ENCODE measurements at places on chromosomes 7 and 10.
A peak's percentile ranks its signal among the peaks of the same experiment; 100 is the strongest.

DNA sequence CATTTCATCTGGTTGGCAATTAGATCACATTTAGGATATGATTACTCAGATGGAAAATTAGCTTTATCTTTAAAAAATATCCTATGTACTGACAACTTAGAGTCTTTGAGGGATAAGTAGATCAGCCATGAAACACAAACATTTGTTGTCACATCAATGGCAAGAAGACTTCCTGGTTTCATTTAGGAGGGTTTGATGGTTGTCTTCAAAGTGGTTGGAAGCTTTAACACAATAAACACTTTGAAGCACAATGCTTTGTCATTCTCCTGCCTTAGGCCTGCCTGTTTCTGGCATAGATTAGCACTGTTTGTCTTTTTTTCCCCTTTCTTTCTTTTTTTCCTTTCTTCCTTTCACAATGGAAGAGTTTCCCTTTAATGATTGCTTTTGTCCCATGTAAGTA, 20.5 kb downstream of the INHBA start:
- DNase-seq: no peak

DNA sequence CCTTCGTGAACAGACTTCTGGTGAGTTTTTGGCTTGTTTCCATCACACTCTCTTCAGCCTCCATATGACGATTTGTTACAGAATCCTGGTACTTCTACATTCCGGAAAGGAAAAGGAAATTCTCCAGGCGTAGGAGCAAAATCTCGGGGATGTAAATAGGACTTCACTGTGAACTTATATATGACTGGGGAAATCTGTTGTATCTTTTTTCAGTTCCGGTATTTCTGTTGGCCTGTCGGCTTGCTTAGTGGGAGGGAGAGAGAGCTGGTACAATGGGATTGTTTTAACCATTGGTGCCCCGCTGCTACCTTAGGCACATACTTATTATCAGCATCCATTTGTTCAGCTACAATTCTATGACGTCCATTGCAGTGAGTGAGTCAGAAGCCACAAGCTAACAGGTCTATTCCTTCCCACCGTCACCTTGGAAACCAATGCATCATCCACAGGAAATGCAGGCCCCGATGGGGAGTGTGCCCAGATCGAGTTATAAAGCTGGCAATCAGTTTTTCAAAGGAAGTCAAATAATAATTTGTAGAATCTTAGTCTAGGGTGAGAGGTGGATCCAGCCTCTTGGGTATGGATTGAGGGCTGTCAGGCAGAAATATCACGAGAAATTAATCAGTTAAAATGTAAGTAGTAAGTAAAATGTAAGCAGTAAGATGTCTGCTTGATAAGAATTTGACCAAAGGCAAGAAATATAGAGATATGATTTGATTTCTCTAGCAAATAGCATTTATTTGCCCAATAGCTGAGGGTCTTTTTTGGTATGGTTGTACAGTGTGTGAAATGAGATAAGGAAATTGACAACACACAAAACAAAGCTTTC, 92.0 kb upstream of the MKLN1 start:
- peak; percentile 44 for DNase-seq

DNA sequence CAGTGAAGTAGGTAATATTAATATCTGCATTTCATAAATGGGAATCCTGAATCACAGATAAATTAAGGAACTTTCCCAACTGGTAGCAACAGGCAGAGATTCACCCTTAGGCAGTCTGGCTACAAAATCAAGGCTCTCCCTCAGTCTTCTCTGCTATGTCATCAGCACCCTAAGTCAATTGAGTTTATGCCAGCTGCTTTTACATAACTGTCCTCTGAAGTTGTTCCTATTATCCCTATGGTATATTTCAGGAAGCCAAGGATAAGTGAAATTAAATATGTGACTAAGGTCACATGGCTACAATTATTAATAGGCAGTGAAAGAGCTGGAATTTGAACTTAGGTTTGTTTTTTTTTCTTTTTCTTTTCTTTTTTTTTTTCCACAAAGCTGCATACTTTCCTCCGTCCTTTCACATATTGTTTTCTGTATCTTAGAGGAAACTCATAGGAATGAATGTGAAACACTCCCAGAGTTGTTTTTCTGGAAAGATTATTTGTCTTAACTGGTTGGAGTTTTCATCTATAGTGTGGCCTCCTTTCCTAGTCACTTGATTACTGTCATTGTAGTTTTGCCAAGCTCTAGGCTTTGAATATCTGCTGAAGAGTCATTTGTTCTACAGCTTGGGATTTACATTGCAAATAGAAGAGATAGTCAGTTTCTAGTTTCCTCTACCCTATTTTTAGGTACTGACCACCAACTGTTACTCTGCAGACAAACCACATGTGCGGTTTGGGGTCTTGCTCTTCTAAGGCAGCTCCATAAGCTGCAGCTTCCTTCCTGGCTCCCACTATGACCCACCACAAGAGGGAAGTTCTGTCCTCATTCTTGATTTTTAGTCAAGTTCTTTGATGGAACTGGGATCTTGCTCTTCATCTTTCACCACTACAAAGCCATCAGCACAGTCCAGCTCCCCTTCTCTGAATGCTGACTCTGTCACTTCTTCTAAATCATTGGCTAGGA, 338.0 kb upstream of the KIAA1217 start:
- peak; percentile 6 for DNase-seq

DNA sequence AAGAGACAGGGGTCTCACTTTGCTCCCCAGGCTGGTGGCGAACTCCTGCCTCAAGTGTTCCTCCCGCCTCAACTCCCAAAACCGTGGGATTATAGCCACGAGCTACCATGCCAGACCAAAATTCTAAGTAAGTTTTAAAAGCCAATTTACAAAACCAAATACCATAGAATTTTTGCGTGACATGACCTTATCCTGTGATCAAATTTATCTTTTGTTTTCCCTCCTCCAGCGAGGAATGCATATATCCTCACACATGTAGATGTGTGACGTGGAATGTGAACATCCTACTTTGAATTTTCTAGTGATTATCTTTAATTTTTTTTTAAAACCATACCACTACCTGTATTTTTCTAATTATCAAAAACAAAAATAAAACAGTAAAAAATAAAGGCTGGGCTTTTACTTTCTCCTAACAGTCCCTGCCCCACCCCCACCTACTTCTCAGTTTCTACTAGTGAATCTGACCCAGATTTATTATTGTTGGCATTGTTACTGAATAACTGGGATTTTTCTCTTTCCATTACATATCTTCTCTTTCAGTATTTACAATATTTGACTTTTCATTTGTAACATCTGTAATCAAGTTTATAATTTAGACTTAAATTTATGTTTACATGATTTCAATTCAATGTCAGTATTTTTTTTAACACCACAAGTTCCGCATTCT, 26.0 kb downstream of the CYTH3 start:
- DNase-seq: no peak

- peak; percentile 81 for DNase-seq
These were observed 52.3 kb upstream of the DGKI start for GRCh38 chr7:137898839-137899721.

DNA sequence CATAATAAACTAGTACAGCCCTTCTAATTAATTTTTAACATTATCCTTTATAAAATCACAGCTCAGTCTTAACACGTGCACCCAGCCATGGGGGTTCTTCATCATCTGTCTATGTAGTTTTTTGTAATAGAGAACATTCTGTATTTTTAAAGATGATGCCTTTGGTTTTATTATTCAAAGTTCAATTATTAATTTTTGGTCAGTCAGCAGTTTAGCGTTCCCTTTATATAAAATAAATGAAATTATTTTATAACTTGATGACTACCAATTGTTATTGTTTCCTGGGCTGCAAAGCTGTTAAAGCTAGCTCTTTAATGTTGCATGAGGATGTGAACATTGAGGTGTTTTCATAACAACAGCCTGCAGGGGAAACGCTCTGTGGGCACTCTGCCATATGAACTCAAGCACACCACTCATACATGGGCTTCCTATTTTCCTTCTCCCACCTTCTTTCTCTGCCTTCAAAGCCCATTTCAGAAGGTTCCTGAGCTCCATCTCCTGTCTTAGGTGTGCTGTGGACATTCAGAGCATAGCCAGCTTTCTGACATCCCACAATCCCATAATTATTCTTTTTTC, 172.0 kb upstream of the YAE1 start:
- no peak for DNase-seq

- DNase-seq: no peak
These were observed 17.5 kb downstream of the ADRB1 start for GRCh38 chr10:114061148-114061547.

- DNase-seq: no peak
These were observed 19.1 kb downstream of the RNF133 start for GRCh38 chr7:122679813-122680212.

DNA sequence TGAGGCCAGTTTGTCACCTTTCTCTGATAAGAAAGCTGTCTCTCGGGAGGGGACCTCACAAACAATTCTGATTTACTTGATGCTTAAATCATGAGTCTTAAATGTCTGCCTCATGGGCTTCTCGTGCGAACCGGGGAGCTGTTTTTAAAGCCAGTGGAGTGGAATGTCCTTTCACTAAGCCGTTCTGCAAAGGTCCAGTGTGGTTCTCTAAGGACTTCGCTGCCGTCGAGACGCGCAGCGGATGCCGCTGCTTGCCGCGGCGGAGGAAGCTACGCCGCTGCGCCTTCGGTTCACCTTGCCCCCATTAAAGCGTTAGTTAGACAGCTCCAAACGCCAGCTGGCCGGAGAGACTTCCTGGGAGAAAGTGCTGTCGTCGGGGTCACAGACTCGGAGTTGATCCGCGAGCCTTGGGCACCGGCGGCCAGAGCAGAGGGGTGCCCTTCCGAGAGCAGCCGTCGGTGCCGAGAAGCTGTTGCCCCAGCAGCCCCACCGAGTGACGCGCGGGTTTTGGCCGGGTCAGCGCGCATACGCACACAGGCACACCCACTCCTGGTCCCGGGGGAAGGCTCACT, 1.3 kb upstream of the HMX3 start:
- DNase-seq: no peak

GRCh38 chr7:35257251-35258124, 3.6 kb upstream of the TBX20 start:
- no peak for DNase-seq

DNA sequence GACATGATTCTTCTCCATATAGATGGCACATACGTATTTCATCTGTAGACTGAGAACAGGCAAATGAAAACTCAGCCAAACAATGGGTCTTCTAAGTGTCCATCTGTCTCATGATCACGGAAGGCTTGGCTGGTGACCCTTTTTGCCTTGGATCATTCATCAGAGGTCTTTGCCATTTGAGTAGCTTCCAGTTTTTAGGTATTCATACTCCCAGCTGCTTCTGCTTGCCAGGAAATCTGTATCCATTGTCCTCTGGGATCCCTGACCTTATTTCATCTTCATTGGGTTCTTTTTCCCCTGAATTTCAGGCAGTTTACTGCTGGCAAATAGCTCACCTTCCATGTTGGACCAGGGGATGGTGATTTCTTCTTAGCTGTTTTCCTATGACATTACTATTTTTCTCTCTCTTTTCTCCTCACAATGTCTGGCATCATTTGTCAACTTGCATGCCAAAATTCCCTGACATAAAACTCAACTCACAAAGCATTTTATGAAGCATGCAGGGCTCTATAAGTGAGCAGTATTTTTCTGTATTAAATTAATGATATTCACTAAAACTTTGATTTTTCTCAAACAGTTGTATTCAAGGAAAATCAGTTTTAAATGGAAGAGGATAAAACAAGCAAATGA, 241.2 kb downstream of the DNAJB9 start:
- DNase-seq: no peak

DNA sequence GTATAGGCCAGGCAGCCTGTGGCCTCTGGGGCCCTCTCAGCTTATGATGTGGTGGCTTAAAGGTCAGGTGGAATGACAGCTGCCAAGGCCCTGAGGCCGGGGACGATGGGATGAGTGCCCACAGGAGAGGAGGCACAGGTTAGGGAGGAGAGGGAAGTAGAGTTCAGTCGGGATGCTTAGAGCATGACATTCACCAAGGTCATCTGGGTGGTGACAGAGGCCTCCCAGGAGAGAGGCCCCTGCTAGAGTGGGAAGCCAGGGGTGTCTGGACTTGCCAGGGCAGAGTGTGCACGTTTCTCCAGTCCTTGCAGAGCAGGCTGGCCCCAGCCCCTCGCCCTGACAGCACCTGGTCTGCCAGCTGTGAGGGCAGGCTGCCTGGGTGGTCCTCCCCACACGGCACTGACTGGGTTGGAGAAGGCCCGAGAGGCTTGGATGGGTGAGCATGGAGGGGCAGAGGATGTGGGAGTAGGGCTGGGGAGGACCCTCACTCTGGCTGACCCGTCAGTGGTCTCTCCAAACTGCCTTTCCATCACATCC, 1.5 kb downstream of the CALHM1 start:
- DNase-seq: no peak

- no peak for DNase-seq
These were observed 165.9 kb upstream of the PLXNA4 start for GRCh38 chr7:132742189-132742612.

DNA sequence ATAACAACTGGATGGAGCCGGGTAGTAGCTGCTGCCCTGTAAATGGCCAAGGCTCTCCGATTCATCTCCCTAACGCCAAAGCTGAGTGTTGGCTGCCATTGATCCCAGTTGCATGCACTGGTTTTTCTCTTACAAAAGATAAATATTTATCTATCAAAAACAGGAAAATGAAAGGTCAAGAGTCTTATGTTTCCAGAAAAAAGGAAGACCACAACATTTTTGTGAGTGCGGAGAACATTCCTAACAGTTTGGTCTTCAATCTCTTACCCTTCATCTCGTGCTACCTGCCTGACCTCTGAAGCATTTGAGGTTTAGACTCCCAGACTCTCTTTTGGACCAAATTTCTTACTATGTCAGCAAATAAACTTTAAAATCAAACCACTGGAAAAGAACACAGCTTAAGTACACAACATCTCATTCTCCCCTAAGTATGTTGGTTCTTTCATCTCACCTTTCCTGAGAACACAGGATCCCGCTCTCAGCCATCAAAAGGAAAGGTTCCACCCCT, 61.6 kb downstream of the SORBS1 start:
- DNase-seq: no peak

DNA sequence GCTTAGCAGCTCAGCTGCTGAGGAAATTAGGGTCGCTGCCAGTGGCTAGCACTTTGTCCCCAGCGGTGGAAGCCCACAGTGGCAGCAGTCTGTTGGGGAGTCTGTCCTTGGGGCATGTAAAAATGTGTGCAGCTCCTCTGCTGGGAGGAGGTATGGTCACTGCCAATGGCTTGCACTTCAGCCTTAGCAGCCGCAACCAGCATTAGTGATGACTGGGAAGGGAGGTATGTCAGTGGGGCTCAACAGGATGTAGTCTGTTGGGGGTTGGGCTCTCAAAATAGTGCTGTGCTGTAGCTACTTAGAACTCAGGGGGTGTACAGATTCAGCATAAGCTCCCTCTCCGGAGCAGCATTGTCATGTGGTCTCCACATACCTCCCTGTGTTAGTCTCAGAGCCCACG, 189.9 kb downstream of the ZEB1 start:
- DNase-seq: no peak

DNA sequence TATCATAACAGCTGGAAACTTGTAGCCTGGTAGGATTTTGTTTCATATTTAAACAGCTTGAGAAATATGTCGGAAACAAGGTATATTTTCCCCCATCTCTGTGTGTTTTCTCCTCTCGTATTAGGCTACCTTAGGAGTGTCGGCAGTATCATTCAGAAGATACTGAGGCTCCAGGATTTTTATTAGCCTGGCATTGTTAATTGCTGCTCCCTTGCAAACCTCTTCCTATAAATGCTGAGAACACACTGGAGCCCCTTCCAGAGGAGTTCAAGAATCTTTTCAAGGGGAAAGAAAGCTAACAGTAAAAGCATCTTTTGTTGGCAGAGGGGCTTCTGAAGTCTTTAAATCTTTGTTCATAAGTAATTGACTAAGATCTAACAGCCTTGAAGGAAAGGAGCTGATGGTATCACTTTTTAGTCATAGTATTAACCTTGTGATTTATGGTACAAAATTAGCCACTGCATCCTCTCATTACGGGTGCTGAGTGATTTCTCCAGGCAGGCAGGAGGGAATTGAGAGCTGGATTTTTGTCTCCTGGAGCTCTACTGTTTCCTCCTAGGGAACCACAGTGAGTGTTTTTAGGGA, 998.7 kb downstream of the LRMDA start:
- no peak for DNase-seq
